ENCODE measurements at places on chromosomes 4 and X. TPM values are rescaled to one million over a fixed set of nuclear protein-coding genes. Genes with fewer than 3 reads are reported as not detected.

Gene APBB2
- total RNA-seq, result 1.1 TPM

Gene ACTRT1
- not detected for total RNA-seq

Gene SPACA5
- not detected for total RNA-seq

Gene CXorf38
- total RNA-seq, result 16.5 TPM

- no peaks in the 10 kb centered on the region for H3K36me3 ChIP-seq
- no peak for DNase-seq
- no peaks in the 10 kb centered on the region for H3K27me3 ChIP-seq
- H3K4me1 ChIP-seq, result no peaks in the 10 kb centered on the region
- no peak overlapping the region for H3K4me3 ChIP-seq
Observed at GRCh38 chr4:146443525-146443924, 78.2 kb downstream of the SLC10A7 start.

GRCh38 chr4:153242839-153243324 is 38.6 kb downstream of the TRIM2 start:
- H3K36me3 ChIP-seq, result no peaks in the 10 kb centered on the region
- DNase-seq, result no peak
- H3K27ac ChIP-seq, result no peak overlapping the region
- H3K4me3 ChIP-seq, result no peak overlapping the region

DNA sequence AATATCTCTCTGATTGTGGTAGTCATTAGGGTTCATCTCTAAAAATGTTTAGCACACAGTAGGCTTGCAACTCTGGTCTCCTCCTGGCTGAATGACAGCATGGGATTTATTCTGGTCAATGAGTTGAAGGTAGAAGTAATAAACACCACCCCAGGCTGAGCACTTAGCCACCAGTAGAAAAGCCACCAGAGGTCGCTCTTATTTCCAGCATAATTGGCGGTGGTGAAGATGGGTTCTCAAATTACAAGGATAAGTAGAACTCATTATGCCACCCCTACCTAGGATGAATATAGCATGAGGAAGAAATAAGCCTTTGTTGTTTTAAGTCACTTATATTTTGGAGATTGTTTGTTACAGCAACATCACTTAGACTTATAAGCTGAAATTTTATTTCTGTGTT is 302.7 kb downstream of the GPM6A start:
- H3K27me3 ChIP-seq, result no peaks in the 10 kb centered on the region
- no peaks in the 10 kb centered on the region for H3K36me3 ChIP-seq
- DNase-seq, result no peak

- no peak overlapping the region for H3K27ac ChIP-seq
- H3K36me3 ChIP-seq, result no peaks in the 10 kb centered on the region
- H3K4me1 ChIP-seq, result no peaks in the 10 kb centered on the region
- no peak for DNase-seq
Observed at GRCh38 chr4:126916626-126917140, 716.1 kb upstream of the INTU start.

GRCh38 chrX:77453190-77453589 is 6.0 kb downstream of the FGF16 start:
- H3K36me3 ChIP-seq, result no peaks in the 10 kb centered on the region
- DNase-seq, result no peak
- H3K27ac ChIP-seq, result no peak overlapping the region
- H3K4me3 ChIP-seq, result no peak overlapping the region
- no peaks in the 10 kb centered on the region for H3K4me1 ChIP-seq

GRCh38 chr4:147799986-147800555 is 68.2 kb downstream of the ARHGAP10 start:
- H3K4me1 ChIP-seq, result peaks cover 16% of the 10 kb centered on the region
- no peak overlapping the region for H3K27ac ChIP-seq
- peak; percentile 64 for DNase-seq

DNA sequence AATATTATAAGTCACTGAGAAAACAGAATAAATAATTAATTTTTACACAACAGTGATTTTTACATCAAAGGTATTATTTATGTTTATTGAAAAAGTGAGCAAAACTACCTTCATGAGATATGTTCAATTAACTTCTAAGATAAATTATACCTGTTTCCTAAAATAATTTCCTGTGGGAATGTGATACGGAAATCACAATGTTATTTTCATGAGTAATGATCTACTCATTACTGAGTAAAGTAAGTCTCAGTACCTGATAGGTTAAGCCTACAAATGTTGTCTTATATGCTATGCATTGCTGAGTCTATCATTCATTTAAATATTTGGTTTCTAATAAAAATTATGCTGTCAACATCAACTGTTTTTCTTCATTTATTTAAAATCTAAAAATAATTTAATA is 324.0 kb downstream of the STPG2 start:
- no peak overlapping the region for H3K27ac ChIP-seq
- DNase-seq, result no peak
- H3K27me3 ChIP-seq, result no peaks in the 10 kb centered on the region
- H3K4me3 ChIP-seq, result no peak overlapping the region
- no peaks in the 10 kb centered on the region for H3K36me3 ChIP-seq
- H3K4me1 ChIP-seq, result no peaks in the 10 kb centered on the region

DNA sequence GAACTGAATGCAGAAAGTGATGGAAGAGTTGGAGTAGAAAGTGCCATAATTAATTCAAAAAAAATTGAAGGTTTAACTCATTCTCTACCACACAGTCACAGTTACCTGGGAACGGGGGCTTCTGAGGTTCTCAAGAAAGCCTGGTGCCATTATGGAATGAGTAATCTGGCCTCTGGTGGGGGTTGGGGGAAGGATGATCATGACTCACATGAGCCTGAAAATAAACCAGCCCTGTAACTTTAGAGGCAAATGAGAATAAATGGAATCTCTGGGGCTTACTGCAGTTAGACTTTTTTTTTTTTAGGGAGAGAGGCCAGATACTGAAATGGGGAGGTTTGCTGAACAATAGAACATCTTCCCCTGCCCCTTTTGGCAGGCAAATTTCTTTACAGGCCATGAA is 55.3 kb downstream of the SOD3 start:
- no peaks in the 10 kb centered on the region for H3K27me3 ChIP-seq
- DNase-seq, result no peak
- H3K27ac ChIP-seq, result no peak overlapping the region
- H3K4me1 ChIP-seq, result no peaks in the 10 kb centered on the region
- no peaks in the 10 kb centered on the region for H3K36me3 ChIP-seq

DNA sequence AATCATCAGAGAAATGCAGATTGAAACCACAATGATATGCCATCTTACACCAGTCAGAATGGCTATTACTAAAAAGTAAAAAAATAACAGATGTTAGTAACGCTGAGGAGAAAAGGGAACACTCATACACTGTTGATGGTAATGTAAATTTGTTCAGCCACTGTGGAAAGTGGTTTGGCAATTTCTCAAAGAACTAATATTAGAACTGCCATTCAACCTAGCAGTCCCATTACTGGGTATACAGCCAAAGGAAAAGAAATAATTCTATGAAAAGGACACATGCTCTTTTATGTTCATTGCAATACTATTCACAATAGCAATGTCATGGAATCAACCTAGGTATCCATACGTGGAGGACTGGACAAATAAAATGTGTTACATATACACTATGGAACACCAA is 566.3 kb downstream of the STPG2 start:
- H3K27me3 ChIP-seq, result no peaks in the 10 kb centered on the region
- no peaks in the 10 kb centered on the region for H3K4me1 ChIP-seq
- H3K27ac ChIP-seq, result no peak overlapping the region
- H3K4me3 ChIP-seq, result no peak overlapping the region
- no peak for DNase-seq

DNA sequence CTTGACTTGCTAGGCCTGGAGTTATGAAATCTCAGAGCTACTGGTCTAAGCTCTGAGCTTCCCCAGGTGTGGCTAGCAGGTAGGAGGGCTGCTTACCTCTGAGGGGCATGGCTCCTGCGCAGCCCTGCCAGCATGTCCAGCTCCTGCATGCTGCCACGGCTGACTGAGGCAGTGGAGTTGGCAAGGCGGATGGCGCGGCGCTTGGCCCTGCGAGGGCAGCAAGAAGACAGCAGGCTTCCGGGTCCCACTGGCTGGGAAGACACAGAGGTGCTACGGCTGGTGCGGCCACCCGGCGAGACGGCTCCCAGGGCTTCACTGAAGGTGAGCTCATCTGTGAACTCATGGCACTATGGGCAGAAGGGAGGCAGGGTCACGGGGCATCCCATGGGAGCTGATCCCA is 5.7 kb downstream of the KCND1 start:
- H3K27me3 ChIP-seq, result no peaks in the 10 kb centered on the region
- H3K4me1 ChIP-seq, result no peaks in the 10 kb centered on the region
- H3K4me3 ChIP-seq, result no peak overlapping the region
- DNase-seq, result no peak
- no peak overlapping the region for H3K27ac ChIP-seq
- H3K36me3 ChIP-seq, result no peaks in the 10 kb centered on the region

GRCh38 chr4:104418286-104418685 is 76.4 kb downstream of the CXXC4 start:
- no peak for DNase-seq
- no peaks in the 10 kb centered on the region for H3K27me3 ChIP-seq
- H3K36me3 ChIP-seq, result no peaks in the 10 kb centered on the region
- H3K4me3 ChIP-seq, result no peak overlapping the region

DNA sequence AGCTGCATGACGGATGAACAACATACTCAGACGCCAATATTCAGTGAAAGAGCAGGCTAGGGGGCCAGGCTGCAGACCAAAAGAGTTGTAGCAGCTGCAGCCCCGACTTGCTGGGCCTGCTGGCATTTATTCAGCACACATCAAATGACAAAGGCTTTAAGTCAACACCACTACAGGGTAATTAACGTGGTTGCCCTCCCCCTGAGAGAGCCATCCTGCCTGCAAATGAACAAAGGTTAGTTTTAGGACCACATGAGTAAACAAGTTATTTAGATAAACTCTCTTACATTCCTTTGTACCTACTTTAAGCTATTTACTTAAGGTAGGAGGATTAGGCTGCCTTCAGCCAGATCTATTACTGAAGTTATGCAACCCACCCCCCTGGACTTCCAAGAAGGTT is 1329.1 kb downstream of the PCDH18 start:
- no peak overlapping the region for H3K27ac ChIP-seq
- no peaks in the 10 kb centered on the region for H3K36me3 ChIP-seq
- H3K4me3 ChIP-seq, result no peak overlapping the region
- no peaks in the 10 kb centered on the region for H3K27me3 ChIP-seq
- no peak for DNase-seq

DNA sequence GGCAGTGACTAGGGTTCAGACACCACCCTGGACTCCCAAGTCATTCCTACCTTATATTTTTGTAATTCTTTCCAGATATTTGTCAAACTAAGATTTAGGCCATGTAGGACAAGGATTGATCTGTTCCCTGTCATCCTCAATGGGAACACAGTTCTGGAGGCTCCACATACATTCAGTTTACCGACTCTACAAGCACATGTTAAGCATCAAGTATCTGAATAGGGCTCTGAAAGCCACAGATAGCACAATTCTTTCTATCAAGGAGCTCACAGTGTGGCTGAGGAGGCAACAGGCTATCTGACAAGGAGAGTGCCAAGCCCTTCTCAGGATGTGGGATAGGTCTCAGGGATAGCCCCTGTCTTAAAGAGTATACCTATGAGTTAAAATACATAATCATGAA is 37.0 kb upstream of the CXCL8 start:
- no peaks in the 10 kb centered on the region for H3K36me3 ChIP-seq
- no peak overlapping the region for H3K4me3 ChIP-seq
- no peaks in the 10 kb centered on the region for H3K4me1 ChIP-seq
- DNase-seq, result no peak
- H3K27me3 ChIP-seq, result no peaks in the 10 kb centered on the region

- DNase-seq, result no peak
- no peaks in the 10 kb centered on the region for H3K36me3 ChIP-seq
- H3K4me3 ChIP-seq, result no peak overlapping the region
- H3K27me3 ChIP-seq, result no peaks in the 10 kb centered on the region
- no peaks in the 10 kb centered on the region for H3K4me1 ChIP-seq
Observed at GRCh38 chr4:32290102-32290501, 1569.9 kb downstream of the PCDH7 start.

- no peaks in the 10 kb centered on the region for H3K36me3 ChIP-seq
- H3K27me3 ChIP-seq, result no peaks in the 10 kb centered on the region
- no peak overlapping the region for H3K27ac ChIP-seq
- no peak overlapping the region for H3K4me3 ChIP-seq
- H3K4me1 ChIP-seq, result no peaks in the 10 kb centered on the region
- no peak for DNase-seq
Observed at GRCh38 chr4:137067735-137068134, 464.6 kb downstream of the PCDH18 start.

DNA sequence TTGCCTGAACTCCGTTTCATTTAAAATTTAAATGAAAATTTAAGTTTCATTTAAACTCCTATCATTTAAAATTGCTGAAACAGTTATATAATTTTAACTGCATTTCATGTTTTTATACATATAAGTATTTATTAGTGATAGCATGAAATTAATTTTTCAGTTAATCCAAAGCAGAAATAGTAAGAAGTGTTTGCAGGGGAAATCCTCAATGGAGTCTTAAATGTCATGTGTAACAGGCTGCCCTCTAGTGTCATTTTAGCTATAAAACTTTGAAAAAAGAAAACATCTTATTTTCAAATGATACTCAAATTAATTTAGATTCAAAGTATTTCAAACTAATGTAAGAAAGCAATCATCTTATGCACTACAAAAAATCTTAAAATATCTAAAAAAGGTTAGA is 27.2 kb downstream of the TAPT1 start:
- H3K4me1 ChIP-seq, result no peaks in the 10 kb centered on the region
- H3K36me3 ChIP-seq, result no peaks in the 10 kb centered on the region
- no peaks in the 10 kb centered on the region for H3K27me3 ChIP-seq
- no peak overlapping the region for H3K4me3 ChIP-seq
- no peak overlapping the region for H3K27ac ChIP-seq

GRCh38 chrX:41105005-41105404 is 19.8 kb downstream of the USP9X start:
- DNase-seq, result no peak
- H3K4me3 ChIP-seq, result no peak overlapping the region
- no peaks in the 10 kb centered on the region for H3K27me3 ChIP-seq
- no peaks in the 10 kb centered on the region for H3K36me3 ChIP-seq

GRCh38 chr4:650951-651883 is 22.9 kb downstream of the ATP5ME start:
- no peaks in the 10 kb centered on the region for H3K36me3 ChIP-seq
- H3K27me3 ChIP-seq, result peaks cover 4% of the 10 kb centered on the region
- no peaks in the 10 kb centered on the region for H3K4me1 ChIP-seq

DNA sequence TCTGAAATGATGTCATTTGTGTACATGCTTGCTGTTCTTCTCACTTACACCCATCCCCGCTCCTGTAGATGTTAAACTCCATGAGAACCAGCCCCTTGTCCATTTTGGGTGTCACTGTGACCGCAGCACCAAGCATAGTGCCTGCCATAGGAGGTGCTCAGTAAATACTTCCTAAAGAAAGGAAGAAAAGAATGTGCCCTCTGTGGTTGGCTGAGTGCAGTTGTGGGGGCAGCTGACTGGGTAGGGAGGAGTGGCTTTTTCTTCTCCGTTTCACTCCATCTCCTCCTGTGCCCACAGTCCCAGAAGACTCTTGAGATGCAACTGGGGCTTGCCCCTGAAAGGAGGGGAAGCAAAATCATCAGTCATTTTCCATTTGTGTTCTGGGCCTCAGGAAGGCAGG is 25.5 kb downstream of the PHEX start:
- no peaks in the 10 kb centered on the region for H3K4me1 ChIP-seq
- no peaks in the 10 kb centered on the region for H3K27me3 ChIP-seq
- no peak overlapping the region for H3K4me3 ChIP-seq

GRCh38 chr4:122921971-122922876 is at the start of gene NUDT6:
TSS of gene NUDT6 (minus strand) at chr4:122922597. CDS start at chr4:122922572, 25 bp downstream.
- DNase-seq, result peak; percentile 13
- H3K27ac ChIP-seq, result peak within 1 kb of the TSS; percentile 81
- peak within 1 kb of the TSS; percentile 90 for H3K4me3 ChIP-seq
- no peaks in the 10 kb centered on the region for H3K36me3 ChIP-seq
- H3K4me1 ChIP-seq, result peaks cover 17% of the 10 kb centered on the region

- H3K4me1 ChIP-seq, result no peaks in the 10 kb centered on the region
- no peaks in the 10 kb centered on the region for H3K27me3 ChIP-seq
- no peak overlapping the region for H3K27ac ChIP-seq
- no peak overlapping the region for H3K4me3 ChIP-seq
Observed at GRCh38 chr4:52951016-52951415, 88.9 kb downstream of the RASL11B start.
